Ovary (tissue), 10 donors: ENCODE measurements at places on chromosomes 5 and 9. TPM values are rescaled to one million over a fixed set of nuclear protein-coding genes. Genes with fewer than 3 reads are reported as not detected.

Gene HMMR
- 0.87 TPM for total RNA-seq

Gene NPDC1
- 102 TPM for total RNA-seq

Gene UGT3A2
- total RNA-seq, result not detected

Gene MRPL22
- 21.4 TPM for total RNA-seq

Gene PAPPA
- 5.5 TPM for total RNA-seq

DNA sequence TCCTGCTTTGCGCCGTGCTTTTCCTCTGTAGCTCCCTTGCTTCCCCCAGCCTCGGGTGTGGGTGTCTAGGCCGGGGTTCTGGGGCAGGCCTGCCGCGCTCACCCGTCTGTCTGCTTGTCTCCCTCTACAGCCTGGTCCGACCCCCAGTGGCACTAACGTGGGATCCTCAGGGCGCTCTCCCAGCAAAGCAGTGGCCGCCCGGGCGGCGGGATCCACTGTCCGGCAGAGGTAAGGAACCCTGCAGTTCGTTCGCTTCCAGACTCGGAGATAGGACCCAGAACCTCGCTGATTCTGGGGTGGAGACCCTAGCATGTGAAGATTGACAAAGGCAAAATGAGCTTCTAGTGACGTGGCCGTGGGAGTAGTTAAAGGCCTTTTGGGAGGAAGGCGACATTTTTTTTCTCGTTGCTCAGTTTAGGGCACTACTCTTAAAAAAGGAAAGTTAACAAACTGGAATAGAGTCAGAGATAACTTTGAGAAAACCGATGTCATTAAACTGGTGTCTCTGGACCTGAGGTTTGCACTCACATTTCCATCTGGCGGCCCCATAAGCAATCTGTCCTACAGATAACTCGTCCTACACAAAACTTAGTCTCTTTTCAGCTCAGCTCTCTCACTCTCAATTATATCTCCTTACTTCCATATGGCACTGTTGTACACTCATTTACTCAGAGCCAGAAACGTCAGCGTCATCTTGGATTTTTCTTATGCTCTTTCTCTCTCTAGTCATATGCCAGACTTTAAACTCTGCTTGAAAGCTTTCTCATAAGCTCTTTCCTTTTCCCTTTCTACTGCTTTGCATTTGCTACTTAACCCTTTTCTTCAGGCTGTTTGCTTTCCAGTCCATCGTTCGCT is 561 bp downstream of the SEC61B start:
- DNase-seq, result no peak

GRCh38 chr5:173826428-173827350 is 61.5 kb upstream of the CPEB4 start:
- no peak for DNase-seq

DNA sequence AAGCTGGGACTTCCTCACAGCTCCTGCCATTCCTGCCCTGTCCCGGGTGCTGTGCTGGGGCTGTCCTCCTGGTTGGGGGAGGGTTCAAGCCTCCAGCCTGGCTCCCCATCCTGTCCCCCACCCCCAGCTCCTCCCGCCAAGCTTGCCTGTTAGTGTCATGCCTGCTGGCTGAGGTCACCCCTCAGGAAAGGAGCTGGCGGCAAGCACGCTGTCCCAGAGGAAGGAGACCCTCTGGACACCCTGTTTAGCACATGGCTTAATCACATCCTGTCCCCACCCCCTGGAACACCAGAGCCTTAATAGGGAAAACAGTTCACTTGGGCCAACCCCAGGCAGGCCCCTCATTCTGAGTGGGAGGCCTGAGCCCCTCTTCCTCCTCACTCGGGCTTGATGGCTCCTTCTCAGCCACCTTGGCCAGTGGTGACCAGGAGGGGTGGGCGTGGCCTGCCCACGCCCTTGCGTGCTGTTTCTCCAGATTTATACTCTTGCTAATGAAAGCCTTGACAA is 9.2 kb upstream of the PHYHD1 start:
- DNase-seq, result no peak

- DNase-seq, result no peak
Observed at GRCh38 chr5:141717043-141717442, 35.0 kb upstream of the ARAP3 start.

GRCh38 chr5:132896685-132897084 is 23.2 kb downstream of the LEAP2 start:
- DNase-seq, result no peak

DNA sequence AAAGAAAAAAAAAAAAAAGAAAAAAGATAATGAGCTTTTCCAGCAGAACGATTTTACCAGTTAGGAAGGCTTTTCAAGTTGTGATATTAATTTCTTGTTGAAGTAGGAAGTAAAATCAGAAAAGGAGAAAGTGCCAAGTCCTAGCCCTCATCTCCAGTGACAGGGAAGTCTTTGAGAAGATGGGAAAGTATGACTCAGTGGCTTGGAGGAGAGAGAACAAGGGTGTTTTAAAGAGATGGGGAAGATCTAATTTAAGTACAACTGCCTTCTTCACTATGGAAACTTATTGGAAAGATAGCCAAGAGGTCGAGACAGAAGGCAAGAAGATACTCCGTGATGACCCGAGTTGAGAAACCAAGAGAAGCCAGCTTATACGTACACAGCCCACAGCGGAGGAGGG is 22.6 kb downstream of the FGF1 start:
- DNase-seq, result no peak

GRCh38 chr5:26932238-26932637 is 106.1 kb downstream of the CDH9 start:
- DNase-seq, result no peak
